ENCODE measurements at places on chromosomes 16 and 17. TPM values are rescaled to one million over a fixed set of nuclear protein-coding genes. Genes with fewer than 3 reads are reported as not detected.

- peak overlapping the region; percentile 75 for H3K4me3 ChIP-seq
- H3K4me1 ChIP-seq: peaks cover 21% of the 10 kb centered on the region
- H3K27ac ChIP-seq: peak overlapping the region; percentile 83
- H3K36me3 ChIP-seq: no peaks in the 10 kb centered on the region
- DNase-seq: no peak
- H3K27me3 ChIP-seq: no peaks in the 10 kb centered on the region
Measured at GRCh38 chr17:44069974-44070454, 521 bp upstream of the G6PC3 start.

- no peak overlapping the region for H3K27ac ChIP-seq
- H3K27me3 ChIP-seq: no peaks in the 10 kb centered on the region
- no peaks in the 10 kb centered on the region for H3K36me3 ChIP-seq
- no peaks in the 10 kb centered on the region for H3K4me1 ChIP-seq
Measured at GRCh38 chr17:10337976-10338375, 34.8 kb downstream of the MYH13 start.

DNA sequence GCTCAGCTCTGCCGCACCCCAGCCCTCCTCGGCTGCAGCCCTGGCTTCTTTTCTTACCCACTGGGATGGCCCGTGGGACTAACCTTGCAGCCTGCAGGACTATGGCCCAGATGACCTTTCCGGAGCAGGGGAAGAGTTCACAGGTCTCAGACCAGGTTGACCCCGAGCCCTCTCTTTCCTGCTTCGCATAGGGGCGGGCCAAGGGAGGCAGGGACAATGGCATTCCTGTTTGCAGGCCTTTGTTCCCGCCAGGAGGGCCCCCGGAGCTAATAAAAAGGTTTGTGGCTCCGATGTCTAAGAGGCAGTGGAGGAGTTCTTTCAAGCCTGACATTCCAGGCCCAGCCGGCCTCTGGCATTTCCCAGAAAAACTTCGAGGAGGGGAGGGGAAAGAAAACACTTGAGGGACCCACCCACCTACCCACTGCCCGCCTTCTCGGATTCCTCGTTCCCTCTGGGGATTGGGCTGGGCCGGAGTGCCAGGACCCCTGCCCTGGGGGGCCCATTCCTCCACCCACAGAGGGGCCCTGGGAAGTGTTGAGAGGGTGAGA lies 5.8 kb upstream of the SOCS3 start:
- H3K27ac ChIP-seq: no peak overlapping the region
- DNase-seq: no peak
- no peaks in the 10 kb centered on the region for H3K4me1 ChIP-seq
- H3K36me3 ChIP-seq: no peaks in the 10 kb centered on the region
- H3K4me3 ChIP-seq: no peak overlapping the region

DNA sequence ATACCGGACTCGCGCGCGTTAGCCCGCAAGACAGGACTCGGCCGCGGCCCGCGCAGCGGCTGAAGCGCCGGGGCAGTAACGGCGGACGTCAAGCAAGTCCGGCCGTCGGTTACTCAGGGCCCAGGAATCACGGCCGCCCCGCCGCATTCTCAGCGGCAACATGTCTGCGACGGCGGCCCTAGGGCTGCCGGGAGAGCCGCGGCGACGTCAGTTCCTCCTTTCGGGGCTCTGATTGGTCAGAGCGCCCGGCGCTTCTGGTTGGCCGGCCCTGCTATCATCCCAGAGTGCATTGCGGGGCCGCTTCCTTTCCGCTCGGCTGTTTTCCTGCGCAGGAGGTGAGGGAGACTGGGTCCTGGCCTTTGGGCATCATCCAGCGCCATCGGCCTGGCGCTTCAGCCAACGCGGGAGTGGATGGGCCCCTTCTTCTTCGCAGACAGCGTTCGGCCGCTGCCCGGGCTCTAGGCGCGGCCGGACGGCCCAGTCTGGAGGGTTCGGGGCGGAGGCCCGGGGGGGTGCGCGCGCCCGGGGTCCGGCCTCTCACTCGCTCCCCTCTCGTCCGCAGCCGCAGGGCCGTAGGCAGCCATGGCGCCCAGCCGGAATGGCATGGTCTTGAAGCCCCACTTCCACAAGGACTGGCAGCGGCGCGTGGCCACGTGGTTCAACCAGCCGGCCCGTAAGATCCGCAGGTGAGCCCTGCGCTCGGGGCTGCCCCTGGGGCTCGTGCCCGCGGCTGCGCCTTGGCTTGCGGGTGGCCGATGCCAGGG lies at the start of gene RPL13:
TSS of gene RPL13 (plus strand) at position 305 of the 764 bp plus-strand sequence. CDS start at position 583, 278 bp downstream.
- peaks cover 24% of the 10 kb centered on the region for H3K4me1 ChIP-seq
- peaks cover 26% of the 10 kb centered on the region for H3K36me3 ChIP-seq
- peak; percentile 94 for DNase-seq
- H3K27ac ChIP-seq: peak within 1 kb of the TSS; percentile 87
- no peaks in the 10 kb centered on the region for H3K27me3 ChIP-seq
- H3K4me3 ChIP-seq: peak within 1 kb of the TSS; percentile 97

Gene OTOA
- polyA plus RNA-seq: 0.04 TPM

DNA sequence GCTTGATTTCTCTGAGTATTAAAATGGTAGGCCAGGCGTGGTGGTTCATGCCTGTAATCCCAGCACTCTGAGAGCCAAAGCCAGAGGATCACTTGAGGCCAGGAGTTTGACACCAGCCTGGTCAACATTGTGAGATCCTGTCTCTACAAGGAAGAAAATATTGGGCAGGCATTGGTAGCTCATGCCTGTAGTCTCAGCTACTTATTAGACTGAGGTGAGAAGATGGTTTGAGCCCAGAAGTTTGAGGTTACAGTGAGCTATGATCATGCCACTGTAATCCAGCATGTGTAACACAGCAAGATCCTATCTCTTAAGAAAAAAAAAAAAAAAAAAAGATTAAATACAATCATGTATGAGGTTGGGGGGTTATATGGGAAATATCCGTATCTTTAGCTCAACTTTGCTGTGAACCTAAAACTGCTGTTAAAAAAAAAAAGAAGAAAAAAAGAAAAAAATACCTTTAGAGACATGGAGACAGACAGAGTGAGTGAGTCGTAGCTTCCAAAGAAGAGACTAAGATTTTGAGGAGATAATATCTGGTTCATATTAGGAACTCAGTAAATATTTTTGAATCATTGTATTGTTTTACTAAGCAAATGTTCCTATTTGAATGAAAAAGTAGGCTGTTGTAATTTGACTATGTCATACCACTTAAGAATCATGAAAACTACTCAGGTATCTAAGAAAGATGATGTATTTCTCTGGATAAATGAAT lies 325.7 kb upstream of the TBX2 start:
- H3K27me3 ChIP-seq: no peaks in the 10 kb centered on the region
- H3K4me1 ChIP-seq: no peaks in the 10 kb centered on the region
- H3K27ac ChIP-seq: no peak overlapping the region
